Transverse colon (tissue), 4 donors: ENCODE measurements at places on chromosomes 7 and 10. TPM values are rescaled to one million over a fixed set of nuclear protein-coding genes. Genes with fewer than 3 reads are reported as not detected.

- no peaks in the 10 kb centered on the region for H3K36me3 ChIP-seq
- DNase-seq = no peak
- H3K4me1 ChIP-seq = no peaks in the 10 kb centered on the region
- H3K27me3 ChIP-seq = no peaks in the 10 kb centered on the region
- H3K4me3 ChIP-seq = no peak overlapping the region
These were observed 120.6 kb downstream of the MTPAP start for GRCh38 chr10:30228417-30229036.

- H3K36me3 ChIP-seq = no peaks in the 10 kb centered on the region
- H3K27ac ChIP-seq = no peak overlapping the region
- H3K4me1 ChIP-seq = no peaks in the 10 kb centered on the region
- H3K27me3 ChIP-seq = no peaks in the 10 kb centered on the region
- no peak overlapping the region for H3K4me3 ChIP-seq
These were observed 99.4 kb downstream of the MTPN start for GRCh38 chr7:135877805-135878204.

DNA sequence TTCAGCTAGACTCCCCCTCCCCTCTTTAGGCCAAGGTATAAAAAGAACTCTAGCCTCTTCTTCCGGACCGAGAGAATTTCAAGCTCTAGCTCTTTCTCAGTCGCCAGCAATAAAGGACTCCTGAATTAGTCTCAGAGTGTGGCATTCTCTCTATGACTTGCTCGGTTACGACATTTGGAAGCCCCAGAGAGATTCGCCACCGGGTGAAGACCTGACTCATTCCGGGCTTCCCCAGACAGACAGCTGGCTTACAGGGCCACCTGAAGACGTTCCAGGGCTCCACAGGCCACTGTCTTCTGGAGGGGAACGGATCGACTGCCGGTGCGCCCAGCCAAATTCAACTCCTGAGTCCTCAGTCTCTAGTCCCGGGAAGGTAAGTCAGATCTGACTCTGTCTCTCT is at the start of gene AKR1B15:
Gene AKR1B15, plus strand, starts transcription at position 234 of the 400 bp plus-strand sequence. CDS start 15,510 bp downstream, outside the sequence.
- no peak for DNase-seq
- no peak within 1 kb of the TSS for H3K27ac ChIP-seq
- no peak within 1 kb of the TSS for H3K4me3 ChIP-seq
- peaks cover 2% of the 10 kb centered on the region for H3K4me1 ChIP-seq
- H3K36me3 ChIP-seq = no peaks in the 10 kb centered on the region

- H3K4me1 ChIP-seq = peaks cover 55% of the 10 kb centered on the region
- peak overlapping the region; percentile 60 for H3K27ac ChIP-seq
- H3K36me3 ChIP-seq = no peaks in the 10 kb centered on the region
- H3K27me3 ChIP-seq = no peaks in the 10 kb centered on the region
- H3K4me3 ChIP-seq = no peak overlapping the region
- no peak for DNase-seq
These were observed 80.5 kb downstream of the TNS3 start for GRCh38 chr7:47501406-47501805.

- H3K4me1 ChIP-seq = peaks cover 4% of the 10 kb centered on the region
- no peak overlapping the region for H3K4me3 ChIP-seq
- no peak for DNase-seq
- no peaks in the 10 kb centered on the region for H3K27me3 ChIP-seq
These were observed 12.6 kb upstream of the COL1A2 start for GRCh38 chr7:94382132-94382531.

GRCh38 chr10:13271552-13272163 is 28.2 kb downstream of the PHYH start:
- DNase-seq = peak; percentile 66
- H3K4me1 ChIP-seq = peaks cover 10% of the 10 kb centered on the region
- H3K36me3 ChIP-seq = no peaks in the 10 kb centered on the region
- H3K27ac ChIP-seq = peak overlapping the region; percentile 65
- H3K4me3 ChIP-seq = no peak overlapping the region

DNA sequence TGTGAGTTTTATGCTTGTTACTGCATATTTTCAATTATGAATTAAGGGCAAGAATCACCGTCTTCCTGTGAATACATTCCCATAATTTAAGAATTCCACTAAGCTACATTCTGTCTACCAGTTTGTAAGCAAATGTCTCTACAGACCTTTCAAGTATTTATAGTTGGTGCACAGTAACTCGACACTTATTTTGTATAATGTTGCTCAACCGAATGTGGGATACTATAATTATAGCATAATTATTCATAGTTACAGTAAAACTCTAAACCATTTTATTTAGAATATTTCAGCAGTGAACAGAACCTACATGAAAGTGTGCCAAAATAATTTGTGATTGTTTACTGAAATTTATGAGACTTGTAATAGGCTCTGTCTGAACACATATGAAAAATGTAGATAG is 17.3 kb upstream of the CUBN start:
- DNase-seq = no peak
- H3K4me3 ChIP-seq = no peak overlapping the region
- H3K36me3 ChIP-seq = no peaks in the 10 kb centered on the region
- no peak overlapping the region for H3K27ac ChIP-seq
- no peaks in the 10 kb centered on the region for H3K27me3 ChIP-seq

DNA sequence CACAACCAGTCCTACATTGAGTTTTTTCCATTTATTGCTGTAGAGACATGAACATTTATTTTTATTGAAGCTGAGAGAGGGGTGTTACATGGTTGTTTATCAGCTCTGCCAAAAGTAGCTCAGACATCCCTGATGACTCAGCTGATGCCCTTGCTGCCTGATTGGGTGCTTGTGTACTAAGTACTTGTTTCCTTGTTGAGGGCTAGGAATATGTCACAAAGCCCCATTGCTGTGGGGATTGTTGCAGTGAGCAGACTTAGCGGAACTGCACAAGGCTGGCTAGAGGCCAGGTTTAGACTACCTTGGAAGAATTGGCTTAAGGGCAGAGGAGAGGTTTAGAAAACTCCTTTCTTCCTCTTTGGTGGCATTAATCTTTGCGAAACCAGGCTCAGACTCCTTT is 110.6 kb downstream of the AUTS2 start:
- H3K27me3 ChIP-seq = no peaks in the 10 kb centered on the region
- no peak overlapping the region for H3K27ac ChIP-seq
- no peaks in the 10 kb centered on the region for H3K4me1 ChIP-seq
- H3K4me3 ChIP-seq = no peak overlapping the region

- no peaks in the 10 kb centered on the region for H3K36me3 ChIP-seq
- peaks cover 41% of the 10 kb centered on the region for H3K4me1 ChIP-seq
- peak; percentile 55 for DNase-seq
- no peaks in the 10 kb centered on the region for H3K27me3 ChIP-seq
These were observed 747 bp downstream of the GDI2 start for GRCh38 chr10:5812283-5813090.

DNA sequence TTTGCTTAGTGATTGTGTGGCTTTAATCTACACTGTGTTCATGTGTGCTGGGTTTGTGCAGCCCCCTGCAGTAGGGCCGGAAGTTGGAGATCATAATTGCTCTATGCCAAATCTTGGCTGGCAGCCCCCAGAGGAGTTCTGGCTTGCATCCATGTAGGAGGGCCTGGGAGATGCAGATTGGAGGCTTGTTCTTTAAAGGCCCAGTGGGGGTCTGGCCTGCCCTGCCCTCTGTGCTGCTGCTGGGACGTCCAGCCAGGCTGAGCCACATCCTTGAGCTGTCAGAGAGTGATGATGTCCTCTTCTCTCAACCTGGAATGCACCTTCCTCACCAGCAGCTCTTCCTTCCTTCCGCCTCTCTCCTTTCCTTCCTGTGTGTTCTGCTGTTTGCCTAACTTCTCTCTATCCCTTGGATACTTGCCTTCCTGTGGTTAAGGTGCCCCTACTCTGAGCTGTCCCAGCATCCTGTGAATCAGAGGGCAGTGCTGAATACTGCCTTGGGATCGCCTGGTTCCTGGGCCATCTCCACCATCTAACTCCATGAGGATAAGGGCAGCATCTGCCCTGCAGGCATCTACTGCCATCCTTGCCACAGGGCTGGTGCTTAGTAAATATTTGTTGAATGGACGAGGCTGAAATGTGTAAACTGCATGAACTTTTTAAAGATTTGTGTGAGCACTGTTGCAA is 30.2 kb downstream of the DOCK1 start:
- H3K4me1 ChIP-seq = peaks cover 16% of the 10 kb centered on the region
- H3K27me3 ChIP-seq = no peaks in the 10 kb centered on the region
- no peak overlapping the region for H3K4me3 ChIP-seq
- H3K36me3 ChIP-seq = no peaks in the 10 kb centered on the region

DNA sequence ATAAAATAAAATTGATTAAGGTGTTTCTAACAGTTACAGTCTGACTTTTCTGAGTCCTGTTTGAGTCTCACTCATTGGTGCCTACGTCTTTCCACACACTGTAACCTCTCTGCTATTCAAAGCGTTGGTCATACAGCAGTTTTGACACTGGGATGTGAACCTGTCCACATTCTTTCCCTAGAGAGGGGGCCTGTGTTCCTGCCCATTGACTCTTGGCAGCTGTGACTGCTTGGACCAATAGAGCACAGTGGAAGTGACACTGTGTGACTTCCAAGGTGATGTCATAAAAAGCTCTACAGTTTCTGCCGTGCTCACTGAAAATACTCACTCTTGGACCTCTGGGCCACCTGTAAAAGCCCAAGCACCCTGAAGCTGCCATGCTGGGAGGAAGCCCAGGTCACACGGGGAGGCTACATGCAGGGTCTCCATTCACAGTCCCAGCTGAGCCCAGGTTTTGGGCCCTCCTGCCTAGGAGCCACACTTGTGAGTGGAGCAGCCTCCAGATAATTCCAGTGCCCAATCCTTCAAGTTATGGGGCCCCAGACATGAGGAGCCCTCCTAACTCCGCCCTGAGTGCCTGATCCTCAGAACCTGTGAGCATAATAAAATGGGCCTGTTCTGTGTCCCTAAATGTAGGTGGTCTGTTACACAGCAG is 704 bp upstream of the ANTXRL start:
- peak; percentile 6 for DNase-seq
- peaks cover 15% of the 10 kb centered on the region for H3K4me1 ChIP-seq
- H3K27me3 ChIP-seq = no peaks in the 10 kb centered on the region
- no peak overlapping the region for H3K4me3 ChIP-seq
- H3K27ac ChIP-seq = no peak overlapping the region
- no peaks in the 10 kb centered on the region for H3K36me3 ChIP-seq

DNA sequence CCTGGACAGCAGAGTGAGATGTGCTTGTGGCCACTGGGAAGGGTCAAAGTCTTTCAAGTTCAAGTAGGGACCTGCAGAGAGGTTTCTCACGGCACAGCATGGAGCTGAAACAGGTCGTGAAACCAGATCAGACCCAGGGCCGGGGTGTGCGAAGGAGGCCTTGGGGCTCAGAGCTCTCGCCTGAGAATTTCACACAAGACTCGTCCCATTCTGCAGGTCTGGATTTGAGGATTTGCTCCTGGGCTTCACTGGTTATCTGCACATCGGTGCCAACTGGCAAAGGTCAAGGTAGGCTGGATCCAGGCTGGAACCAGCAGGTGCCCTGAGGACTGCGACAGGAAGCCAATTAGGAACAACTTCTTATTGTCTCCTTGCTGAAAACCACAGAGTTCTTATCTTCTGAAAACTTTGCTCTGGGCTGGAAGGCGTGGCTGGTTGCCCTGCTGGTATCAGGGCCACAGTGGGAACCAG is 24.0 kb upstream of the GTF2I start:
- no peaks in the 10 kb centered on the region for H3K36me3 ChIP-seq
- no peak overlapping the region for H3K4me3 ChIP-seq
- no peak overlapping the region for H3K27ac ChIP-seq
- DNase-seq = peak; percentile 23

GRCh38 chr10:34281661-34282582 is 533.2 kb downstream of the PARD3 start:
- DNase-seq = no peak
- H3K4me3 ChIP-seq = no peak overlapping the region
- no peaks in the 10 kb centered on the region for H3K36me3 ChIP-seq
- no peaks in the 10 kb centered on the region for H3K4me1 ChIP-seq

DNA sequence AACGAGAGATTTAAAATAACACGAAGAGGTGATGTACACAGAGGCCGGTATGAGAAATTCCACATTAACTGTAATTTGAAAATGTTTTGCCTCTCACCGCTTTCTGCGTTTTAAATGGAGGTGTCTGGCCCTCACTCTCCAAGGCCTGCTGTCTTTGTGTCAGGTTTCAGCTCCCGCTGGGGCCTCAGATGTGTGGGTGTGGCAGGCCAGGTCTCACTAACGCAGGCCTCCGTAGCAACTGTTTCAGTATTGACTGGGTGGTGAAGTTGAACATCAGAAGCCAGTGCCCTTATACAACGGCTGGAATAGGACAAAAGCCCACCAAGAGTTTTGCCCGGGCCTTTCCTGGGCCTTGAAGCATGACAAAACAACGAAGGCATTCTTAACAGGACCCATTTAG is 303.1 kb downstream of the ADARB2 start:
- H3K36me3 ChIP-seq = no peaks in the 10 kb centered on the region
- no peak overlapping the region for H3K27ac ChIP-seq
- H3K27me3 ChIP-seq = peaks cover 6% of the 10 kb centered on the region
- DNase-seq = no peak
- no peak overlapping the region for H3K4me3 ChIP-seq
- no peaks in the 10 kb centered on the region for H3K4me1 ChIP-seq

- H3K4me3 ChIP-seq = no peak overlapping the region
- H3K4me1 ChIP-seq = no peaks in the 10 kb centered on the region
- no peaks in the 10 kb centered on the region for H3K36me3 ChIP-seq
- DNase-seq = no peak
These were observed 34.2 kb upstream of the C10orf90 start for GRCh38 chr10:126704649-126705048.

GRCh38 chr7:88985295-88985694 is 189.8 kb upstream of the TEX47 start:
- H3K27me3 ChIP-seq = no peaks in the 10 kb centered on the region
- no peaks in the 10 kb centered on the region for H3K36me3 ChIP-seq
- no peak overlapping the region for H3K27ac ChIP-seq
- H3K4me1 ChIP-seq = no peaks in the 10 kb centered on the region
- H3K4me3 ChIP-seq = no peak overlapping the region
- no peak for DNase-seq

- H3K27me3 ChIP-seq = no peaks in the 10 kb centered on the region
- no peak overlapping the region for H3K27ac ChIP-seq
- H3K4me3 ChIP-seq = no peak overlapping the region
- H3K4me1 ChIP-seq = peaks cover 2% of the 10 kb centered on the region
- DNase-seq = no peak
- no peaks in the 10 kb centered on the region for H3K36me3 ChIP-seq
These were observed 1.7 kb downstream of the MMP21 start for GRCh38 chr10:125773687-125774543.

GRCh38 chr7:107469929-107470328 is at the start of gene GPR22:
GPR22 (plus strand) TSS chr7:107470057; CDS start chr7:107474061, 4,004 bp downstream.
- H3K27ac ChIP-seq = no peak within 1 kb of the TSS
- H3K4me1 ChIP-seq = no peaks in the 10 kb centered on the region

The RTKN2 gene
- total RNA-seq = 0.68 TPM

The LIPF gene
- not detected for total RNA-seq

The SFTPA1 gene
- total RNA-seq = not detected

The PFKFB3 gene
- 16.9 TPM for total RNA-seq

The TDRD1 gene
- not detected for total RNA-seq

The CLDN4 gene
- total RNA-seq = 926 TPM

The C10orf143 gene
- total RNA-seq = not detected

The RADIL gene
- total RNA-seq = 1.5 TPM

The THSD7A gene
- 2.1 TPM for total RNA-seq

The MSMB gene
- total RNA-seq = not detected

The ZNF277 gene
- 2.2 TPM for total RNA-seq

The UPK3BL1 gene
- 30.6 TPM for total RNA-seq

The CYP2C18 gene
- total RNA-seq = 17.2 TPM

The ACTL6B gene
- not detected for total RNA-seq

The PLEKHS1 gene
- total RNA-seq = 0.60 TPM
